ENCODE measurements at places on chromosomes 1 and 21. TPM values are rescaled to one million over a fixed set of nuclear protein-coding genes. Genes with fewer than 3 reads are reported as not detected.

INTS11 gene
- 38.4 TPM for total RNA-seq

APH1A gene
- total RNA-seq, result 44.0 TPM

GPR25 gene
- 0.25 TPM for total RNA-seq

PEX11B gene
- total RNA-seq, result 32.5 TPM

CCDC27 gene
- total RNA-seq, result not detected

SNAP47 gene
- total RNA-seq, result 68.6 TPM

FAM78B gene
- total RNA-seq, result 6.6 TPM

PEX19 gene
- 21.1 TPM for total RNA-seq

STYXL2 gene
- 0.25 TPM for total RNA-seq

BACE2 gene
- total RNA-seq, result 5.4 TPM

RAB25 gene
- not detected for total RNA-seq

BECN2 gene
- not detected for total RNA-seq

SYTL1 gene
- total RNA-seq, result 0.25 TPM

COL8A2 gene
- 0.98 TPM for total RNA-seq

MCL1 gene
- 89.7 TPM for total RNA-seq

LCE1B gene
- total RNA-seq, result not detected

NTNG1 gene
- 6.4 TPM for total RNA-seq

C4BPB gene
- total RNA-seq, result not detected

DIRAS3 gene
- total RNA-seq, result 4.2 TPM

KRTAP11-1 gene
- total RNA-seq, result not detected

TFF2 gene
- total RNA-seq, result not detected

MAP1LC3C gene
- 0.25 TPM for total RNA-seq

PCP4 gene
- 5.2 TPM for total RNA-seq

UBIAD1 gene
- total RNA-seq, result 13.3 TPM

SIPA1L2 gene
- total RNA-seq, result 26.8 TPM

PTGER3 gene
- total RNA-seq, result 1.2 TPM

ARHGEF16 gene
- total RNA-seq, result 0.25 TPM

PDXK gene
- total RNA-seq, result 38.6 TPM

TCHHL1 gene
- total RNA-seq, result not detected

PLA2G2F gene
- not detected for total RNA-seq

C1orf116 gene
- total RNA-seq, result under 0.01 TPM

GALE gene
- total RNA-seq, result 15.5 TPM

ARHGAP29 gene
- 14.8 TPM for total RNA-seq

NKAIN1 gene
- 27.0 TPM for total RNA-seq

FMO4 gene
- total RNA-seq, result 1.2 TPM

SOD1 gene
- 87.3 TPM for total RNA-seq

CD5L gene
- 0.49 TPM for total RNA-seq

S100A6 gene
- total RNA-seq, result 8.1 TPM

ADGRL4 gene
- 4.9 TPM for total RNA-seq

LAPTM5 gene
- 3.9 TPM for total RNA-seq

KLHDC9 gene
- total RNA-seq, result 3.4 TPM

TRAPPC3 gene
- total RNA-seq, result 40.8 TPM

OR2T6 gene
- total RNA-seq, result not detected

ITGB2 gene
- 3.4 TPM for total RNA-seq

SH3BGR gene
- total RNA-seq, result 1.7 TPM

RNU1-3 gene
- total RNA-seq, result 73,230 TPM

TSPAN2 gene
- 26.8 TPM for total RNA-seq

S100A7 gene
- total RNA-seq, result not detected

RAB29 gene
- total RNA-seq, result 6.4 TPM

TLR5 gene
- total RNA-seq, result 0.49 TPM

TDRD5 gene
- 1.2 TPM for total RNA-seq

NLRP3 gene
- total RNA-seq, result 0.74 TPM

Data from temporal lobe (tissue), 4 donors.